Daoy (cell line): ENCODE measurements at places on chromosomes 6 and 20.

DNA sequence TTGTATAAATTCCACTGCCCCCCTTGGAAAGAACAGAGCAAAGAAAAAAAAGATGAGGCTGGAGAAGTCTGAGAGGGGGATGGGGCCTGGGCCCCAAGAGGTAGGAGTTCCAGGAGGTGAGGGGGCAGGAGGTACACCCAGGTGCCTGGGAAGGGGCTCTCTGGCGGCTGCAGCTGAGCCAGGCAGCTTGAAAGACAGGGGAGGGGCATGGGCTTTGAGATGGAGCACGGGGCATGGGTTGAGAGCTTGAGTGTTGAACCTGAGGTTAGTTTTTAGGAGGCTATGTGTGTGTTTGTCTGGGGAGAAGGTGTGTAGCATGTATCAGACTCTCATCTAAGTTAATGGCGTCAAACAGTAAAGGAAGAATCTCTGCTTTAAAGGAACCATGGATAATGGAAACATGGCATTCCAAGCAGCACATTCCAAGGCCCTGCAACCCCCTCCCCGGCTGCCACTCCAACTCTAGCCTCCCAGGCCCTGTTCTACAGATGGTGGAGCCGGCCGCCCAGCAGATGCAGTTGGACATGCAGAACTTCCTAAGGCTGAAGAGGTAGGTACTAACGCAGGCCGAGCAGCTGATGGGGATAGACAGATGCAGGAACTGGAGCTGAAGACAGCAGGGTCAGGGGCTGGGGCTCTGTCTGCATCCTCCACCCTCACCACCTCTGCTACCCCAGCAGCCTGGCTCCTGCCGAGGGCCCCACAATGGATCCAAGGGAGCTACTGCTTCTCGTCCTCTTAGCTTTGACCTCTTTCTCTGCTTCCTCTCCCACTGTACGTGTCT lies 42.1 kb downstream of the MDFI start:
- DNase-seq = no peak

GRCh38 chr6:10278746-10279145 lies 136.1 kb downstream of the TFAP2A start:
- no peak for DNase-seq

DNA sequence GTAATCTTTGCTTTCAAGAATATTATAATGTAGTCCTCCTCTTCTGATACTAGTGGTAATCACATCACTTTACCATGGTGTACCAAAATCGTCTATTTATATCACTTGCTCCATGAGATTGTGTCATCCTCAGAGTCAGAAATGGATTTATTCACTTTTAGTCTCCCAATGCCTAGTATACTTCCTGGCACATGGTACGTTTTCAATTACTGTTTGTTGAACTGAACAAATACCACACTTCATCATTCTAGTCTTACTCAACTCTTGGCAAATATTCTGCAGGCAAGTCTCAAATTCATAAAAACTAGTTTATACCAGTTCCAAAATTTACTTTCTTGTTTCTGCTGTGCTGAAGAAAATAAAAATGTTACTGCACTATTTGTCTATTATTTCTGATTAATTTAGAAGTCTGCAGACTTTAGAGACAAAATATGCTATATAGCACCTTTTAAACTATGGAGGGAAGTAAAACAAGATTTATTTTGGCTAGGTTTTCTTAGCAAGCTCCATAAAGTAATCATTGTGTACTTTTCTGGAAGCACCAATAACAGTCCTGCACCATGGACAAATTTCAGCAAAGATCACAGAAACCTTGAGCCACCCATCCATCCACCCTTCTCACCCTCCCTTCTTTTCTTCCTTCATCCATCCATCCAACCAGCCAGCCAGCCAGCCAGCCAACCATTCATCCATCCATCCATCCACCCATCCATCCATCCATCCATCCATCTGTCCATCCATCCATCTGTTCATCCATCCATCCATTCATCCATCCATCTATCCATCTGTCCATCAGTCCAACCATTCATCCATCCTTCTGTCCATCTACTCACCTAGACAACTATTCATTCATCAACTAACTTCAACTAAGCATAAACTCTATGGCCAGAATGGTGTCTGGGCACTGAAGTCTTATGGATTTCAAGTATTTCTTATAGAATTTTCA lies 102.1 kb upstream of the STMND1 start:
- DNase-seq = no peak

- peak; percentile 93 for DNase-seq
Measured at GRCh38 chr6:35497571-35498421, 917 bp upstream of the TEAD3 start.

DNA sequence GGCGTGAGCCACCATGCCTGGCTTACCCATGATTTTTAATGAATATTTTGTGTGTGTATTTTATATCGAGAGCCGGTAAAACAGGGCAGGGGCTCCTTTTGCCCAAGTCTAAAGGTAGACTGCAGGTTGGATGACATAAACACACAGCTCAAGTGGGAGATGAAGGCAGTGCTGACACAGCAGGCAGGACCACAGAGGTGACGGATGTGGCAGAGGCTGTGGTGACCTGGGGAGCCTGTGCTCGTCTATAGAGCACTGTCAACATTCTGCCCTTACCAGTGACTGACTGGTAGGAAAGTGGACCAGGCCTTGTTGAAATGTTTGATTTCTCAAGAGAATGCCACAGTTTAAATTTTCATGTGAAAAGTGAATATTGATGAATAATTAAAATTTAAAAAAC lies 137.5 kb downstream of the ZFP64 start:
- no peak for DNase-seq
